ENCODE measurements at places on chromosomes 13 and 19.
A peak's percentile ranks its signal among the peaks of the same experiment; 100 is the strongest.

GRCh38 chr19:17993076-17993813 lies 14.7 kb upstream of the ARRDC2 start:
- DNase-seq = no peak

- DNase-seq = no peak
Measured at GRCh38 chr13:60080850-60081249, 82.9 kb downstream of the DIAPH3 start.

DNA sequence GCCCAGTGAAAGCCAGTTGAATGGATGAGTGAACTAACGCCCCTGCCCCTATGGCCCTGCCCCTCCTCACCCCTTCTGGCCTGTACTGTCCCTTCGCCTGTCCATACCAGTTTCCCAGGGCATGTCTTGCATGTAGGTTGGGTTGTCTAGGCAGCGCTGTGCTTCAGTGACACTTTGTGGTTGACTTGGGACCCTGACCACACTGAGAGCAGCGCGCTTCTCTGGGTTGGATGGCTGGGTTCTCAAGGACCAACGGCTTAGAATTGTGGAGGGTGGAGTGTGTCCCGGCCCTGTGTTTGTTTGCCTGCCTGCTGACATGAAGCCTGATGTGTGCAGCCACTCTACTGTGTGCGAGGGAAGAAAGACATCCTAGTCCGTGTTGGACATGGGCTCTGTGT lies 15.8 kb downstream of the GATAD2A start:
- no peak for DNase-seq

GRCh38 chr13:76519685-76520084 lies 366.5 kb downstream of the KCTD12 start:
- no peak for DNase-seq

GRCh38 chr13:98784666-98785065 lies 32.2 kb upstream of the SLC15A1 start:
- no peak for DNase-seq

- DNase-seq = no peak
Measured at GRCh38 chr19:44673510-44673909, 2.2 kb downstream of the CEACAM19 start.

DNA sequence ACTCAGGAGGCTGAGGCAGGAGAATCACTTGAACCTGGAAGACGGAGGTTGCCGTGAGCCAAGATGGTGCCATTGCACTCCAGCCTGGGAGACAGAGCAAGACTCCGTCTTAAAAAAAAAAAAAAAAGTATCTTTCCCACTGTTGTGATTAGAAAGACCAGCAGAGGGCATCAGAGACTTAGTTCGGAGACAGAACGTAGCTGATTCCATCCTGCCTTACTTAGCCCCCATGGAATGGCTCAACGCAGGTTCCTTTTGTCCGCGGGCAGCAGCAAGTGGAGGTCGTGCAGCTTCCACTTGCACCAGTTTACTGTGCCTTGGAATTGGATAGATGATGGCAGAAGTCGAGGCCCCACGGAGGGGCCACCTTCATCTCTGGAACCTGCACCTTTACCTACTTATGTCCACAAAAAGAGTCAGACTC lies 8.1 kb downstream of the TIMM29 start:
- peak; percentile 57 for DNase-seq

GRCh38 chr19:29881386-29881785 lies 60.7 kb upstream of the URI1 start:
- no peak for DNase-seq

DNA sequence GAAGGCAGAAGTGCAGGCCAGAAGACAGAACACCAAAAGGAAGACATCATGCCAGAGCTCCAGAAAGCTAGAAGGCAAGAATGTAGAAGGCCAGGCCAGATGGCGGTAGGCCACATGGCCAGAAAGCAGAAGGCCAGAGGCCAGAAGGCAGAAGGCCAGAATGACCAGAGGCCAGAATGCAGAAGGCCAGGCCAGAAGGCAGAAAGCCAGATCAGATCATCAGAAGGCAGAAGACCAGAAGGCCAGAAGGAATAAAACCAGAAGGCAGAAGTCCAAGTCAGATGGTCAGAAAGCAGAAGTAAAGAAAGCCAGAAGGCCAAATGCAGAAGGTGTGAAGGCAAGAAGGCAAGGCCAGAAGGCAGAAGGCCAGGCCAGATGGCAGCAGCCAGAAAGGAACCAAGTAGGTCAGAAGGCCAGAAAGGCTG lies 185.0 kb downstream of the TUBA3C start:
- no peak for DNase-seq

- DNase-seq = no peak
Measured at GRCh38 chr13:26920614-26921355, 160.2 kb upstream of the GPR12 start.

DNA sequence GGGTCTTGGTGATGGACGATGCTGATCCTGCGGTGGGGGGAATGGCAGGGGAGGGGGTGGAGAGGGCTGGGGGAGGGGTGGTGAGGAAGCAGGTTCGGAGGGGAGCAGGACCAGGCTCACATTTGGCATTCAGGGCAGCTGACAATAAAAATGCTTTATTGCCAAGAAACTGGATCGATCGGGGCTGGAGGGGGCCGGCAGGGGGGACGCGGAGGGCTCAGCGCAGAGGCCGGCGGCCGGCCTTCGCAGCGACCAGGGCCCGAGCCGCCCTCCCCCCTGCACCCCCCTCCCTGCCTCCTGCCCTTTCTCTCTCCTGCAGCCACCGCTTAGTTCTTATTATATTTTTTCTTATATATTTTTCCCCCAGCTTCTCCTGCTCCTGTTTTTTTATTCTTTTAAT lies 18.1 kb upstream of the POU2F2 start:
- DNase-seq = no peak

- DNase-seq = no peak
Measured at GRCh38 chr19:35040826-35041547, 534 bp upstream of the HPN start.

- no peak for DNase-seq
Measured at GRCh38 chr13:92265408-92265807, 867.0 kb downstream of the GPC5 start.

DNA sequence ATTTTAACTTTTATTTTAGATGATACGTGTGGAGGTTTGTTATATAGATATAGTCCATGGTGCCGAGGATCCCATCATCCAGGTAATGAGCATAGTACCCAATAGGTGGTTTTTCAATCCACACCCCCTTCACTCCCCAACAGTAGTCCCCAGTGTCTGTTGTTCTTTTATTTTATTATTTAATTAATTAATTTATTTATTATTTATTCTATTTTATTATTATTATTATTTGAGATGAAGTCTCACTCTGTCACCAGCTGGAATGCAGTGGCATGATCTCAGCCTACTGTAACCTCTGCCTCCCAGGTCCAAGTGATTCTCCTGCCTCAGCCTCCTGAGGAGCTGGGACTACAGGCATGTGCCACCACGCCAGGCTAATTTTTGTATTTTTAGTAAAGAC lies 2086.2 kb downstream of the PCDH9 start:
- no peak for DNase-seq

DNA sequence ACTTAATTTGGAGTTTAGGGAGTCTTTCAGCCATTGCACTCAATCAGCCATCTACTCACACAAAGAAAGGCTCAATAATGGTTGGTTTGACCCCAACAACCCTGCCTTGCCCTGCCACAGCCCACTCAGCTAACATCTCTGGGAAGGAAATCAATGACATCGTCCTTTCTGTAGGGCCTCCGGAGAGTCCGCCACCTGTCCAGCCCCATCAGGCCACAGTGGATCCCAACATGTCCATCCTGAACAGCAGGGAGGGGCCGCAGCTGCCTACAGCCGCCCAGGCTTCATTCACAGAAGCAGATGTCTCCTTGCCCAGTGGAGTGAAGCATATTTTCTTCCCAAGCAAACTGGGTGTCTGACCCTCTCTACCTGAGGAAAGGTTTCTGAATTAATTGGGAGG lies 4.2 kb upstream of the CDX2 start:
- DNase-seq = no peak

DNA sequence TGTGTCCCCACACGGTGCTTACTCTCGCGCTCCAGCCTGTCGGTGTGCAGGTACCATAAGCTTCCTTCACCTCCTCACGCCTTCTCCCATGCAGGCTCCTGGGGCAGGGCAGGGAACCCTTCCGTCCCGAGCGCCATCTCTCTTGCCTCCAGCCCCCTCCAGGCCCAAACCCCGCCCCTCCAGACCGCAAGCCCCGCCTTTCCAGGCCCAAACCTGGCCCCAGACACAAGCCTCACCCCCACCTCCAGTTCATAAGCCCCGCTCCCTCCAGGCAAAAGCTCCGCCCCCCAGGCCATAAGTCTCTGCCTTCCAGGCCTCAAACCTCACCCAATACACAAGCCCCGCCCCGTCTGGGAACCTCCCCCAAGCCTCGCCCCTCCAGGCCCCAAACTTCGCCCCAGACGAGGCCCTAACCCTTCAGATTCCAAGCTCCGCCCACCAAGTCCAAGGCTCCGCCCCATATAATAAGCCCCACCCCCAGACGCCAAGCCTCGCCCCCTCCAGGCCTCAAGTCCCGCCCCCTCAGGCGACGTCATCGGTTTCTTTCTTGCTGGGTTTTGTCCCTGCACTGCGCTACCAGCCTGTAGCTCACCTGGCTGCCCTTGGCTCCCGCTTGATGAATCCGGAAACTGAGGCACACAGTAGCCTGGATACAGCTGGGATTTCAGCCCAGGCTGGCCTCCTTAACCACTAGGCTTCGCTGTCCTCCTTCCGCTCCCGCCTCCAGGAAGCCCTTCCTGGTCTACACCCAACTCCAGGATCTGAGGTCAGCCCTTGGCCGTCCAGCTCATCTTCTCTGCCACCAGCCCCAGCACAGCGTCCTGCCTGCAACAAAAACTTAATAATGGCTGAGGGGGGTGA lies 16.1 kb downstream of the MKNK2 start:
- DNase-seq = no peak

DNA sequence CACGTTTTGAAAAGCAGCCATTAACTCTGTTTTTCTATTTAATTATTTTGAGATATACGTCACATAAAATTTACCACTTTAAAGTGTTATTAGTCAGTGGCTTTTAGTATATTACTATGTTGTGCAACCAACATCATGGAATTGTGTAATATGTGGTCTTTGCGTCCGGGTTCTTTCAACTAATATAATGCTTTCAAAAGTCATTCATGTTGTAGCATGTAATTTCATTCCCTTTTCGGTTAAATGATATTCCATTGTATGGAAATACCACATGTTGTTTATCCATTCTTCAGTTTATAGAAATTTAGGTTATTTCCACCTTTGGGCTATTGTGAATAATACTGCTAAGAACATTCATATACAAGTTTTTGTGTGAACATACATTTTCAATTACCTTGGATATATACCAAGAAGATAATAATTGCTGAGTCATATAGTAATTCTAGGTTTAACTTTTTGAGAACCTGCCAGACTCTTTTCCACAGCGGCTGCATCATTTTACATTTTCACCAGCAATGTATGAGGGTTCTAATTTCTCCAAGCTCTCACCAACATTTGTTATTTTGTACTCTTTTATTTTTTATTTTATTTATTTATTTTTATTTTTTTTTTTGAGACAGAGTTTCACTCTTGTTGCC lies 28.1 kb upstream of the CLDN10 start:
- DNase-seq = no peak

DNA sequence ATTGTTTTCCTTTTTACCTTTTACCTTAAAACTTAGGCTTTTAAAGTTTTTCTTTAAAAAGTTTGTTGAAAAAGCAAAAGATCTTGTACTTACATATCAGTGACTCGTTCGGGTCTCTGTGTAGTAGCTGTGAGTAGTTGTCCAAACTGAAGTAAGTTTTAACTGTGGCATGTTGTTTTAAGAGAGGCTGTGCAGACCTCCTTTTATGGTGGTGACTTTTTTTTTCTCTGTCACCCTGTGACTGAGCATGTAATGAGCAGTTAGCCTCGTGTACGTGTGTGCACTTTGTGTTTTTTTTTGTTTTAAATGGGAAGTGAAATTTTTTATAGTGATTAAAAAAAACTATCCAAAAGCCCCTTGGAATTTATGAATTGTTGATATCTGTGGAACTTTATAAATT lies at the start of gene GPR183:
Gene GPR183, minus strand, starts transcription at position 153 of the 400 bp plus-strand sequence. CDS start 11,254 bp downstream, outside the sequence.
- no peak for DNase-seq

DNA sequence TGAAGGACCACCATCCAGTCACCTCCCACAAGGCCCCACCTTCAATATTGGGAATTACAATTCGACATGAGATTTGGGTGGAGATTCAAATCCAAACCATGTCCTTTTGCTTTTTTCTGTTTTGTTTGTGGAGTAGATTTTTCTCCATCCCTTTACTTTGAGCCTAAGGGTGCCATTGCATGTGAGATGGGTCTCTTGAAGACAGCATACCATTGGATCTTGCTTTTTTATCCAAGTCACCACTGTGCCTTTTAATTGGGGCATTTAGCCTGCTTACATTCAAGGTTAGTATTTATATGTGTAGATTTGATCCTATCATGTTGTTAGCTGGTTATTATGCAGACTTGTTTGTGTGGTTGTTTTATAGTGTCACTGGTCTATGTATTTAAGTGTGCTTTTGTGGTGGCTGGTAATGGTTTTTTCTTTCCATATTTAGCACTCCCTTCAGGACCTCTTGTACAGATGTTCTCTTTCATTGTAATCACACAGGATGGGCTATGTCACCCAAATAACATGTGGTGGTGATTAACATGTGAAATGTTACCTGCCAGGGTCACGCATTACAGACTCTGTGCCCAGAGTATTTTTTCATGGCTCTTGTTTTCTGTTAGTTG lies 58.0 kb downstream of the ZNF823 start:
- DNase-seq = no peak

GRCh38 chr13:20713751-20714150 lies 10.3 kb downstream of the IL17D start:
- DNase-seq = no peak

DNA sequence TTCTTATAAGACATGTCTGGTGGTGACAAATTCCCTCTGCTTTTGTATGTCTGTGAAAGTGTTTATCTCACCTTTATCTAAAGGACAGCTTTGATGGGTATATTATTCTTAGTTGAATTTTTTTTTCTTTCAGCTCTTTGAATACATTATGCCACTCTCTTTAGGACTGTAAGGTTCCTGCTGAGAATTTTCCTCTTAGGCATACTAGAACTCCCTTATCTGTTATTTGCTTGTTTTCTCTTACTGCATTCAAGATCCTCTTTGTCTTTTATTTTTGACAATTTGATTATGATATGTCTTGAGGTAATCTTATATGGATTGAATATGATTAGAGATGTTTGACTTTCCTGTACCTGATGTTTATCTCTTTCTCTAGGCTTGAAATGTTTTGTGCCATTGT lies 1328.4 kb downstream of the PCDH9 start:
- DNase-seq = no peak
